Type B pancreatic cell (in vitro differentiated cells): ENCODE measurements at places on chromosomes 12 and 14.
A peak's percentile ranks its signal among the peaks of the same experiment; 100 is the strongest.

- DNase-seq = no peak
Observed at GRCh38 chr14:51807356-51807755, 53.1 kb upstream of the GNG2 start.

DNA sequence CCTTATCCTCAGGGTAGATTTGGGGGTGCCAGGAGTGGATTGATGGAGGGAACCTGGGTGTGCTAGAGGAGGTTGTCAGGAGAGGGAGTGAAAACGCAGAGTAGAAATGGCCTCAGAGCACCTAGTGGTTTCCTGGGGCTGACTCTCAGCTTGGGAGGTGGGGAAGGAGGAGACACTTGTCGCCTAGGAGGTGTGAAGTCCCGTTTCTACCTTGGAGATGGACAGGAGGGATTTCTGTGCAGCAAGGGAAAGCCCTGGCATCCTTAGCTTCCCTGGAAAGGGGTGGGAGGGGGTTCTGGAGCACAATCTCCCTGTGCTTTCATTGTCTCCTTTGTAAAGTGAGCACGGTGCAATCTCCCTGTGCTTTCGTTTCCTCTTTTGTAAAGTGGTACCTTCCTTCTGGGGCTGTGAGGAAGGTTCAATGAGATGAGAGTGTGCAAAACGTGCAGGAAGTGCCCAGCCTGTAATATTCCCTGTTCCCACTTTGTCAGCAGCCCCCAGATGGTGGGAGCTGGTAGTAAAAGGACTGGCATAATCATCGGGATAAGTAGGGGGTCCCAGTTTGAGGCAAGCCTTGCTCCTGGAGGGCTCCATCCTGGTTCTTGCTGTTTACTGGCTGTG lies 1.6 kb downstream of the OAS3 start:
- DNase-seq = no peak

- peak; percentile 25 for DNase-seq
Observed at GRCh38 chr12:52633383-52633782, 15.0 kb upstream of the KRT73 start.

DNA sequence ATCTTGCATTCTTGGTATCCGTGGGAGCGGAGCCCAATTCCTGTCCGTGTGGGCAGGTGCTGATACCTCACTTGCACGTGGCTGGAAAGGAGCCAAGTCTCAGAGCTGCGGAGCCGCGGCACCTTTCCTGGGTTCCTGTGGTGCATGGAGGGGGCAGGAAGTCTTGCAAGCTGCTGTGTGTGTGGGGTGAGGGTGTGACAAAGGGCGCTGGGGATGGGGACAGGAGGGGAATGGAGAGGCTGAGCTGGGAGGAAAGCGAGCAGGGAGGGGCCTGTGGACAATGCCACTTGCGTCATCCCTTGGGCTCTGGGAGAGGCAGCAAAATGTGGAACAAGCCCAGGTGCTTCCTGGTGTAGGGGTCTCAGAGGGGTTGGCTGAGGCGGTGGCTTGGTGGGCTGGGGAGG lies 86.7 kb downstream of the CALM1 start:
- DNase-seq = peak; percentile 58

DNA sequence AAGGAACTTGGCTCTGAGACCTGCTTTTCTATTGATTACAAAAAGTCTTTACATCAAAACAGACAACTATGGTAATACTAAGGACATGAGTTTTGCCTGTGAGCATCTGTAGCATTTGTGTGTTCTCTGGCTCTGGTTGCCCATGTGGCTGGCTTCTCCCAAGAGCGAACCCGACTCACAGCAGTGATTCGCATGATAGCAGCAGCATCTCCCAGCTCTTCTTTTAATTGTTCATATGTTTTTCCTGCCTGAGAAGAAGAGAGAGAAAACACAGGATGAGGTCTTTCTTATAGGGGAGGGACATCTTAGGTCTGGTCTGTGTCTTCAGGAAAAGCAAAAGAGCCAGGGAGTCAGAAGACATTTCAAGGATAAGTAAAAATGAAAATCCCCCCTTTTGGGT lies 17.6 kb downstream of the AVIL start:
- no peak for DNase-seq

GRCh38 chr12:4164559-4165558 lies 108.7 kb upstream of the CCND2 start:
- peak; percentile 74 for DNase-seq

GRCh38 chr12:132238488-132238854 lies 90.9 kb downstream of the GALNT9 start:
- no peak for DNase-seq

- DNase-seq = no peak
Observed at GRCh38 chr12:6620137-6620884, 13.1 kb upstream of the CHD4 start.

DNA sequence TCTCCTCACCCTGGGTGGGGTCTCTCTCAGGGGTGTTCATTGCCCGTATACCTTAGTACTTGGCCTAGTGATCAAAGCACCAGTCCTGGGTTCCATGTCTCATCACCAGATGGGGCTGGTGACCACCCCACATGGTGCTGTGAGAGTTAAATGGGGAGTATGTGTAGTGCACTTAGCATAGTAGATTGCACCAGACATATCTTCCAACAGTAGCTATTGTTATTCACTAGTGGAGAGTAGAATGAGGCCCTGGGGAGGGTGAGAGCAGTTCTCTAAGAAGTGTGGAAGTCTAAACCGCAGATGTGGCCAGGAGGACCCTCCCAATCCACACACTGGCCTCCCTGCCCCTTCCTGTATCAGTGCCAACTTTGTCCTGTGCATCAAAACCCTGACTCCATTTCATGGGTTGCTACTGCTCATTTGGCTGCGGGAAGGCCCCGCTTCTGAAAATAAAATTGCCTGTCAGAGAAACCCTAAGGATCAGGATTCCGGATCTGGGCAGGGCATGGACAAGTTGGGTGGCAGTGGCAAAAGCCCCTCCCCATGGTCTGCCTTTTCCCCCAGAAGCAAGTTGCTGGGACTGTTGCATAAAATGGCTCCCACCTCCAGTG lies 4.4 kb downstream of the CD9 start:
- no peak for DNase-seq

DNA sequence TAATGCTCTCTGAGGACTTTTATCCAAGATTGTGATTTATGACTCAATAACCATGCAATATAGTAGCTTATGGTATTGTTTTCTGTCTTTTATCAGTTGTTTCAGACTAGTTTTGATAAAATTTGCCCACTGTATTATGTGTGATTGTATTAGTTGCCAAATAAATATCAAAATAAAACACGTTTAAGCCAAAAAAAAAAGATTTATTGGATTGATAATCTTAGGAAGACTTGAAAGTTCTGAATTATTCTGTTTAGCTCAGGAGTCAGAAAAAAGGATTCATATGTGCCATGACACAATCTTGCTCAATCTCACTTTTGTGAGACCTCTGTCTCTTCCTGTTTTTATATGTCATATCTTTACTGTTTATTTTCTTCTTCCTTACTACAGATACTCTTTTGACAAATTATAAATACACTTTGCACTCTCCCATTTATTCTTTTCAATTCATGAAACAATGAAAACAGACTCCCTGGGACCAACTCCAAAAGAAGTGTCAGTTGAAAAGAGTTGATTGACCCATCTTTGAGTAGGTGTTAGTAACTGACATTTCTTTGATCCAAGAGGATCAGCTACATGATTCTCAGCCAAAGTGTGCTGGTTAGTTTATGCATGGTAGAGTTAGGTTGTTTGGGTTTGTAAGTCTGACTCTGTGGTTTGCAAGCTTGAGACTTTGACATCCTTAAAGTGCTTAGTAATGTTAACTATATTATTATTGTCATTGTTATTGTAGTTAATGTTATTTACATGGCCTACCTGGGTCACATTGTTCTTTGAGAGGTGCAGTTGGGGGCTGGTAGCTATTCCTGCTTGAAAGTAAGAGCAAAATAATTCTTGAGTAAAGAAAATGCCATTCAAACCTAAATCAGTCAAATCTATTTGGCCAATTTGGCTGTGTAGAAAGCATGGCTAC lies 2.5 kb downstream of the OR6C76 start:
- DNase-seq = no peak

DNA sequence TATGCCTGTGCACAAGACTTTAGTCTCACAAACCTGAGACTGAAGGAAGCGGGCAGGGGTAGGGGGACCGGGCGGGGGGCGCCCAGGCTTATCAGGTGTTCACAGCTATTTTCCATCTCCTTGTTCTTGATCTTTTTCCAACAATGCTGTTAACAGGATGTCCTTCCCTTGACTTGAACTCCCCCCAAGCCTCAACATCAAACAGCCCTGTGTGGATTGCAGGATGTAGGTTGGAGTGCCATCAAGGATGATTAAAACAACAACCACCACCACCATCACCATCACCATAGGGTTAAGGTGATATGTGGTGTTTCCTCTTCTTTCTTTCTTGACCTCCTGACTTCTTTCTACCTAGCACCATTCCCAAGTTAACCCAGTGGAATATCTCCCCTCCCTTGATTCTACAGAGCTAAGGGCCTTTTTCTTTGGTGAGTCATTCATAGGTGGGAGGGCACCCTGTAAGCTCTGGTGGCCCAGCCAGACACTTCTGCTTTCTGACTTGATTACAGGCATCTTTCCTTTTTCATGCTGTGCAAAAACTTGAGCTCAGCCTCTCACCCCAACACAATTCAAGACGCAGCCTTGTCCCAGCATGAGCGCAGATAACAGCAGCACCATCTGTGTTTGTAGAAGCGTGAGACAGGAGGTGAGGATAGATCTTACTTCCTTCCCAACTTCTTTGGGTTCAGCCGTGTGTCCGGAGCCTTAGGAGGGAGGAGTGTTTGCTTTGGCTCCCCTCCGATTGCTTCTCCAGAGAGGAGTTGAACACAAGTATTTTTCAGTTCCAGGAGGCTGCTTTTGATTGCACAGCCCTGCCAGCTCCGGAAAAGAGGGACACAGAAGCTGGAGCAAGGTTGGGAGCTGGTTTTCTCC lies 26.8 kb downstream of the FLVCR2 start:
- DNase-seq = no peak

DNA sequence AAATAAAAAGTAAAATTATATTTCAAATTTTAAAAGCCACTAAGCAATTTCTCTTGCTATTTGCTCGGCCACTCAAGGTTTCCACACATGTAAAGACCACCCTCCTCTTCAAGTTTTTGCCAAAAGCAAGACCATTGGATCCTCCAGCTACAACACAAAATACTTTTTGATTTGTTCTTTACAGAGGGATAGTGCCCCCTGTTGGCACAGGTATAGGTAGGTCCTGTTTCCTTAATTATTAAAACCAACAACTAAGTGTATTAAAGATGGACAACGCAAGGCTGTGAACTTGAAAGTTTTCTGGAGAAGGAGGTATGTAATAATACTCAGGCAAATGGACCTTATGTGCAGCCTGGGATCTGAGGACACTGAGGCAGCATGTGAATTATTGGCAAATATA lies 23.8 kb downstream of the ATP6V1D start:
- no peak for DNase-seq

DNA sequence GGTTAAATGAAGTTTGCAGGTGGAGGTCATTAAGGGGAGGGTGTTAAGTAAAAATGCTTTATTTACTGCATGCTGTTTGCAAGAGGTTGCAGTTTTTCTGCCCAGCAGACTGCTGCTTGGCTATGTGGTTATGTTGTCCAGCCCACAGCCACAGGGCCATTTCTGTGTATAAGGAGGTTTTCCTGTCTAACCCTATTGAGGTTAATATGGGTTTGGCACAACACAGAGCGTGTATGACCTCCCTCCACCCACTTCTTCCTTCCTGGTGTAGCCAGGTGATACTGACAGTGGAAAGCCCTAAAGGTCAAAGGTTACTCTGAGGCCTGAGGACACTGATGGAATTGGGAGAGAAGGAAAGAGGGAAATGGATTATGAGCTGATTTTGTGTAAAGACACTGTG lies 253.7 kb upstream of the PWP1 start:
- no peak for DNase-seq
